Fibroblast of lung (primary cell): ENCODE measurements at places on chromosomes 1 and 21.

GRCh38 chr1:111145542-111145941, 5.5 kb downstream of the CEPT1 start:
- no peak for DNase-seq

GRCh38 chr1:244027491-244028145, 23.5 kb upstream of the ZBTB18 start:
- DNase-seq, result no peak

DNA sequence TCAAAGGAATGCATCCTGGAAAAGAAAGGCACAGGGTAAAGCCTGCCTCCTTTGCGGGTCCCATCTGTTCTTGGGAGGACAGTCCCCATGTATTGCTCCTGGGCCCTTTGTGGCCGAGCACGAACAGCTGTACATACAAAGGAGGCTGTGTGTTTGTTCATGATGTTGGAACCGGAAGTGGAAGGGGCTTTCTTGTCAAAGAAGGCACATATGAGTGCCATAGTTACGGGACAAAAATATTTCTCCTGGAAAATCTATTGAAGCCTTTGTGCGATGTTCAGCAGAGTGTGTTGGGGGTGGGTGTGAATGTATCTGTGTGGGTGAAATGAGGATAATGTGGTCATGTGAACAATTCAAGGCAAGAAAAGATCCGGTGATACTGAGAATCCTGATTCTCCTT, 297.6 kb downstream of the DISC1 start:
- DNase-seq, result peak; percentile 25

DNA sequence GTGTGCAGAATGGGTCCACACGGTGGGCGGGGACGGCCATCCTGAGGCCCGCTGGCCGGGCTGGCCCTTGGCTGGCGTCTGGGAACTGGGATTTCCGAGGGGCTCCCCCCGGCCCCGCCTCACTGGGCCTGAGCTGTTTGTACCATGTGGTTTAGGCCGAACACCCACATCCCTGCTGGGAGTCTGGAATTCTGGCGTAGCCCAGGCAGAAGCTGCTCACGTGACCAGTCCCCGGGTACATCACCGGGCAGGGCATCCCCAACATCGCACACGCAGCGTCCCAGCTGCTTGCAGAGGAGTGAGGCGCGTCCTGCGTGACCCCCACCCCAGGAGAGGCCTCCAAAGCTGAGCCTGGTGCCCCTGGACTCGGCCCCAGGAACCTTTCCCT, 2.1 kb downstream of the KRTAP10-7 start:
- no peak for DNase-seq

DNA sequence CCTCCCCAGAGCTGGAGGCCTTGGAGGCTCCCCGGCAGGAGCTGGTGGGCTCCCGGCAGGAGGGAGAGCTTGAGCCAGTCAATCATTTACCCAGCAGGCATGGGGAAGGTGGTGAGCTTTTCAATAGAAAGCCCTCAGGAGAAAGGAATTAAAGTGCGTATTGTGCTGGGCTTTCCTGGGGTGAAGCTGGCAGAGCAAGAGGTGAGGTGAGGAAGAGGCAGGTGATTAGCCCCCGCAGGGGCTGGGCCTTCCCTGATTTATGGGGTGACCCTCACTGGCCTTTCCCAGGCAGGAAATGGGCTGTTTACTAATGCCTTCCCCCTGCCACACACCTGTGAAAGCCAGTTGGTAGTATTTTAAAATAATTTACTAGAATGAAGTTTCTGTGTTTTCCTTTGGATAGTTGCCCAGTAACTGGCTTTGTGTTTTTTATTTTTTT, 25.8 kb downstream of the CLDN14 start:
- no peak for DNase-seq
